Activated T-helper 1 cell treated with anti-CD3 and anti-CD28 coated beads, Interleukin-2, amount 50 U/mL, for 16 hours (primary cell): ENCODE measurements at places on chromosomes 1 and 21.

- DNase-seq = no peak
Observed at GRCh38 chr1:115373305-115373704, 35.3 kb upstream of the NGF start.

DNA sequence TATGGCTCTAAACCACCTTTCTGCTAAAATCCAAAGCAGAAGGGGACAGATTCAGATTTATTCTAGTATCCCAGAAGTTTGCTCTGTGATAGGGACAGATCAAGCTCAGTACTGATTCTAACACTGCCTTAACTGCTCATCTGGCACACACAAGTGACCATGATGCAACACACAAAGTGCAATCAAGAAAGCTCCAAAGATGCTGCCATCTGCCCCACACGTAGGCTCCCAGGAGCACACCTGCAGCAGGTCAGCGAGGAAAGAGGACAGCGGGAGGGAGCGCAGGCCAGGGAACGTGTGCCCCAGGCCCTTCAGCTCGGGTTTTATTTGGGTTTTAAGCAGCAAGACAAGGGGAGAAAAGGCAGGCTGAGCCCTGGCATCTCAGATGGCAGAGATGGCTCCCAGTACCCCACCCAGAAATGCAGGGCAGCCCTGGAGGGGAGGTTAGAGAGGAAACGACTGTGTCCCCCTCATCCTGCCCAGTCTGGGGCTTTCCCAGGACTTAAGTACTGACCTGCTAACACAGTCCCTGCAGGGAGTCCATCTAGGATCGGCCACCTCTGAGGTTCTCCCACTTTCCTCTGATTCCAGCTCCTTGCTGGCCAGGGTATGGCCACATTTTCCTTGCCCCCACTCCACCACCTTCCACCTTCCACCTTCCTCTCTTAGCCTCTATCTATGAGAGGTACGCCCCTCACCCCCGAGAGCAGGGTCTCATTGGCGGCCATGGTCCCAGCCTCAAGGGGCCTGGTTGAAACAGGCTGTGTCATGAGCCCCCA is 1.2 kb downstream of the TRIM11 start:
- DNase-seq = no peak

GRCh38 chr1:203273869-203274602 is 31.3 kb upstream of the BTG2 start:
- DNase-seq = no peak

DNA sequence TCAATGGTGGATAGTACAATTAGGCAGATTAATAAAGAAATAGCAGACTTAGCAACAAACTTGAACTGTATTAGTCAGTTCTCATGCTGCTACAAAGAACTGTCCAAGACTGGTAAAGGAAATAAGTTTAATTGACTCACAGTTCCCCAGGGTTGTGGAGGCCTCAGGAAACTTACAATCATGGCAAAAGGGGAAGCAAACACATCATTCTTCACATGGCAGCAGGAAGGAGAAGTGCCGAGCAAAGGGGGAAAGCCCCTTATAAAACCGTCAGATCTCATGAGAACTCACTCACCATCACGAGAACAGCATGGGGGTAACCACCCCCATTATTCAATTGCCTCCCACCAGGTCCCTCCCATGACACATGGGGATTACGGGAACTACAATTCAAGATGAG is 27.1 kb upstream of the PDE4B start:
- no peak for DNase-seq

DNA sequence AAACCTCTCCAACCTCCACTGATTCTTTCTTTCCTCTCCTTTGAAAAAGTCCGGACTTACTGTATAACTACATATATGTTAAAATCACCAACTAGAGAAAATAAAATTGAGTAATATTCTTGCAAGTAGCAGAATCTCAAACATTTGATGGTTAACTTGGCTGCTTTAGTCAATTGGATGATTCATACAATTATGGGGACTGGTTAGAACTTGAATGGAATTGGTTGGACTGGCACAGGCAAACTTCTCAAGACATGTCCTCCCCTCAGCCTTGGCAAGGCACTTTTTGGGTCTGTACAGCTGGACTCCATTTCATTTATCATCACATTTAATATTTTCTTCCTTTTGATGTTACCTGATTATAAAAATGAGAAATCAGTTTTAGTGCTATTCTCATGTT is 6.5 kb downstream of the WLS start:
- DNase-seq = no peak

DNA sequence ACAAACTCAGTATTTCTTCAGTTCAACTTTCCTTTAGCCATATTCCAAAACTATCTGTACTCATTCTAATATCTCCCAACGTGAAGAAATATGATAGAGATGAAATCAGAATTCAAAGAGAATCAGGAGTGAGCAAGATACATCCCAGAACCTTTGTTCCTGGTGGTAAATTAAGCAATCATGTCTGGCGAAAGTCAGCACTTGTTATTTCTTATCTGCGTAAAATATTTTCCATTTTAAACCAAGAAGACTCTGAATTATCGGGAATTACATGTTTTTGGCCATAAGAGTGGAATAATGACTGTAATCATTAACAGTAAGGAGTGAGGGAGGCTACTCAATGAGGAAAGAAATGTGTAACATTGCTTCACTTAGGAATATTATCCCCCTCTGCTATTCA is 253.7 kb downstream of the PDE4B start:
- DNase-seq = no peak

- no peak for DNase-seq
Observed at GRCh38 chr1:211697356-211697755, 21.9 kb upstream of the NEK2 start.

DNA sequence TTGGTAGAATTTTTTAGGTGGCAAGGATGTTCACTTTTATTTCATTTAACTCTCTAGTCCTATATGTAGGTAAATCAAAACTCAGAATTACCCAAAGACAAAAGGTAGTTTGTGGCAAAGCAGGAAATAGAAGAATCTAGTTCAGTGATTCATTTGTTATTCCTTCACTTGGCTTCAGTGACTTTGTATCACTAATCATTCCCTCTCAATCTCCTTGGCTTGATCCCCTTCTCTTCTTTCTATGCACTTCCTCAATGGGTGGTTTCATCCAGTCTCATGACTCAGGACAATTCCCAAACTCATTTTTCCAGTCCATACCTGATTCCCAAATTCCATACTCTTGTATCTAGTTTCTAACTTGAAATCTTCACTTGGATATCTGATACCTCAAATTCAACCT is 64.9 kb downstream of the PRKACB start:
- DNase-seq = no peak

GRCh38 chr21:35512346-35512745 is 463.2 kb upstream of the RUNX1 start:
- DNase-seq = no peak

DNA sequence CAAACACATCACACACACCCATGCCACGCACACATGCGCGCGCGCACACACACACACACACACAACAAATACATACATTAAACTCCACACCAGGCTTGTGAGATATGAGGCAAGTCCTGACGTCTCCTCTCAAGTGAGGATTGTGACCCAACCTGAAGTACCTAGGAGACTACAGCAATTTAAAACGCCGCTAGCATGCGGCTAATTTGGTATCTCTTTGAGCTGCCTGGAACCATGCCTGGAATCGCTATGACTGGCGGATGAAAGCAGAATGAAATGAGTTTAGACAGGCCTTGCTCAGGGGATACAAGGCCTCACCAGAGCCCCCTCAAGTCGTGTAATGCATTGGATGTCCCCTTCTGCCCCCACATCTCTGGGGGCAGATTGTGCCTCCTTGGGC is 1.6 kb upstream of the RAB7B start:
- no peak for DNase-seq

GRCh38 chr1:20962576-20963258 is 175.6 kb upstream of the HP1BP3 start:
- no peak for DNase-seq

DNA sequence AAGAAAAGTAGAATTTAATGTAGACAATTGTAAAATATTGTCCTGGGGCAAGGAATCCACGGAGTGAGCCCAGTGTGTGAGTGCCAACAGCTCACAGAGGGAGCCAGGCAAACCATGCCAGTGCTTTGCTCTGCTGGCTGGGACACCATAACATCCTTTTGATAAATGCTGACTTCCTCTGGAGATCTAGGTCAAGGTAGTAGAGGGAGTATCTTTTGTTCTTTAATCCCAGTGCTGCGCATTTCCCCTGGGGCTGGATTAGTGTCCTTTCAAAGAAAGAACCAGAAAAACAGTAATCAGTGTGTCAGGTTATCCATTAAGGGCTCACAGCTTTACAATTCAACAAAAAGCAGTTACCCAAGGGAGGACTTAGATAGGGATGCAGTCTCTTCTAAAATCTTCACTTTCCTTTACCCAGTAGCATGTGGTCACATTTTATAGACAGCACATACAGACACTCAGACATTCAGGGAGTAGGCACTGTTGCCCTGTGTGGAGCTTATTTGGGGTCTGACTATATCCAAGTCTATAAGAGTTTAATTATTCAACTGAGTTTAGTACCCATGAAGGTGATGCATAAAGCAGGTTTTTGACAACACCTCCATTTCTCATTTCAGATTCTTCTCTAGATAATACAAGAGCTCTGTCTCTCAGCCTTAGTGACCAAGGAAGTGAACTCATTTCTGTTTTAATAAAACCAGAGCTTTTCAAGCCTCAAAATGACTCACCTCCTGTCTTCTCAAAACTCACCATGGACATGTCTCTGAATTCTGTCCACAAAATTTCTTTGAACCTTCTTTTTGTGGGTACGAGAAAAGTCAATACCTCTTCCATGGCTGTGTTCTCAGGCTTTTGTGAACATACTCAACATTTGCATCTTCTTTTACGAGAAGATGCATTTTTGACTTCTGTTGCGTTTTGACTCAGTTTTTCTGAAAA is 215.3 kb downstream of the BRINP2 start:
- DNase-seq = no peak

- DNase-seq = no peak
Observed at GRCh38 chr1:197526736-197527371, 248.4 kb downstream of the DENND1B start.

DNA sequence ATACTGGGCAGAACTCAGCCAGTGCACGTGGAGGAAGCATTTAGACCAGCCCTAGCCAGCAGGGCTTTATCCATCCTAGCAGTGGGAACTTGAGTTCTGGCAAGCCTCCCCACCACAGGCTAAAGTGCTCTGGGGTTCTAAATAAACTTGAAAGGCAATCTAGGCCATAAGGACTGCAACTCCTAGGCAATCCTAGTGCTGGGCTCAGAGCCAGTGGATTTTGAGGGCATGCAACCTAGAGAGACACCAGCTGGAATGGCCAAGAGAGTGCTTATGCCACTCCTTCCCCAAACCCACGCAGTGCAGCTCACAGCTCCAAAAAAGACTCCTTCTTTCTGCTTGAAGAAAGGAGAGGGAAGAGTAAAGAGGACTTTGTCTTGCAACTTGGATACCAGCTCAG is 70.5 kb upstream of the APOBEC4 start:
- DNase-seq = no peak

DNA sequence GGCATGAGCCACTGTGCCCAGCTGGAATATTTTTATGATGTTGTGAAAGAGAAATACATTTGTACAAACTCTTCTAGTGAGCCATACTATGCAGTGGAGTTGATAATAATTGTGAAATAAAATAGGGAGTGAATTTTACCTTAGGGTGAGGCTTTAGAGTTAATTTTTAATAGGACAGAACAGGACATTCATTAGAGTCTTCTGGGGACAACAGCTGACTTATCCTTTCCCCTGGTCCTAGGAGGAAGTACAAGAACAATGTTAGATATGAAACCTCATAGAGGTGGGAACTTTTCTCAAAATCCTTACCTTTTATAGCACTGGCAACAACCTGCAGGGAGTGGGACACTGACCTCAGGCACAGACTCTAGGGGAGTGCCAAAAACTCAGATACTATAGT is 21.9 kb downstream of the HAO2 start:
- no peak for DNase-seq

DNA sequence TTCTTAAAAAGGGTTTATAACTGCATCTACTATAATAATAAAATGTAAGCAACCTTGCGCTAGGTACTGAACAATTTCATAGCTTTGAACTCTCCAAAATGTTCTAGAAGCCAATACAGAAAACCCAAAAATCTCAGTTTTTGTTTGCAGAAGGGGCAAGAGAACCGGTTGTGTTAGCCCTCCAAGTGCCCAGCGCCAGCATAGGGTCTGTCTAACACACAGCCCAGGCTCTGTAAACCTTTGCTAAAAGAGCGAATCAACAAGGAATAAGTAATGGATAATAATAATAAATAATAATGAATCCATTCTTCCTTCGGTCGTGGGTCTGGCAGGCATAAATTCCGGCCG is 333 bp upstream of the CHAF1B start:
- no peak for DNase-seq

DNA sequence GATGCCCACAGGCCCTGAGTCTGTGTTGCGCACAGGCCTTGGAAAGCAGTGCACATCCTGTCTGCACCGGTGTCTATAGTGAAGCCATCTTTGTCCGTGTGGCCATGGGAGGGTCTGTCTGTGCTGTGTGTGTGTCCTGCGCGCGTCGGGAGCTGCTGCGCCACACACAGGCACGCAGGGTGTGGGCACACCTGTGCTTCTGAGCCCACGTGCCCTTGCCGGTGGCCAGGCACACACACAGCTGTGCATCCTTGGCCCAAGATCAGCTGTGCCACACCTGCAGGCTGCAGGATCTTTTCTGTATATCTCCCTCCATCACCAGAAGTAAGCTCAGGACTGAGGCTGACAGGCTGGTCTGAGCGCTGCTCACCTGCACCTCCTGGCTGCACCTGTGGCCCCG is 3.2 kb upstream of the SAMD11 start:
- DNase-seq = no peak

DNA sequence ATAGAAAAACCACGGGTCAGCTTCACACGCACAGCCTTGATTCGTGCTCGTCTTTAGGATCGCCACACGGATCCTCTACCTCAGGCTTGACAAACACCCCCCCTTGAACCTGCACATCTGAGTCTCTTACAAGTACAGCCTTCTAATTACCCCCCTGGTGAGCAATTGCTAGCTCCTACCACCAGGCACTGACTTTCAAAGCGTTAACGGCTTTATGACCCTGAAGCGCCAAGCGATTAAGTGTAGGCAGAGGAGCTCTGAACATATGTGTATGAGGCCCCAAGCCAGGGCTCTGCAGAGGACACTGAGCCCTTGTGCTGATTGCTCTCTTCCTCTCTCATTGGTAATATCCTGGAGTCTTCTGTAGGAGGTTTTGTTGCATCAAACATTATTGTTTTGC is 55.7 kb upstream of the EPHA8 start:
- no peak for DNase-seq

GRCh38 chr1:52920791-52921291 is 699 bp downstream of the ECHDC2 start:
- no peak for DNase-seq

DNA sequence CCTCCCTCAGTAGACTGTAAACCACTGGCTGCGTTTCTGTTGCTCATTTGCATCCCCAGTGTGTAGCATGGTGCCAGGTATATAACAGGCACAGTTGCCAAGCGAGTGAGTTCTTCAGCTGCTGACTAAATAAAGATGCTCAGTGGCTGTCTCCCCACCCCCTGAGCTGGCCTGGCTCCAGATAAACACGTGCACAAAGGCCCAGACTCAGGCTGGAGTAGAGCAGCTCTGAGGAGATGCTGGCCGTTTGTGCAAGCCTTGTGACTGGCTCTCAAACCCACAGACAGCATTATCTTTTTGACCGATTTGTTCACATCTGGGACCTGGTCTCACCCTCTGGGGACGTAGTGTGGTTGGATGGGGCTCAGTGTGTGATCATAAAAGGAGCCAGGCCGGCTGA is 7.1 kb downstream of the CHRNB2 start:
- no peak for DNase-seq

- DNase-seq = no peak
Observed at GRCh38 chr1:168234846-168235547, 9.2 kb downstream of the SFT2D2 start.

GRCh38 chr1:94247138-94248094 is 10.0 kb upstream of the ARHGAP29 start:
- DNase-seq = no peak
